ENCODE measurements at places on chromosomes 6 and 20.

DNA sequence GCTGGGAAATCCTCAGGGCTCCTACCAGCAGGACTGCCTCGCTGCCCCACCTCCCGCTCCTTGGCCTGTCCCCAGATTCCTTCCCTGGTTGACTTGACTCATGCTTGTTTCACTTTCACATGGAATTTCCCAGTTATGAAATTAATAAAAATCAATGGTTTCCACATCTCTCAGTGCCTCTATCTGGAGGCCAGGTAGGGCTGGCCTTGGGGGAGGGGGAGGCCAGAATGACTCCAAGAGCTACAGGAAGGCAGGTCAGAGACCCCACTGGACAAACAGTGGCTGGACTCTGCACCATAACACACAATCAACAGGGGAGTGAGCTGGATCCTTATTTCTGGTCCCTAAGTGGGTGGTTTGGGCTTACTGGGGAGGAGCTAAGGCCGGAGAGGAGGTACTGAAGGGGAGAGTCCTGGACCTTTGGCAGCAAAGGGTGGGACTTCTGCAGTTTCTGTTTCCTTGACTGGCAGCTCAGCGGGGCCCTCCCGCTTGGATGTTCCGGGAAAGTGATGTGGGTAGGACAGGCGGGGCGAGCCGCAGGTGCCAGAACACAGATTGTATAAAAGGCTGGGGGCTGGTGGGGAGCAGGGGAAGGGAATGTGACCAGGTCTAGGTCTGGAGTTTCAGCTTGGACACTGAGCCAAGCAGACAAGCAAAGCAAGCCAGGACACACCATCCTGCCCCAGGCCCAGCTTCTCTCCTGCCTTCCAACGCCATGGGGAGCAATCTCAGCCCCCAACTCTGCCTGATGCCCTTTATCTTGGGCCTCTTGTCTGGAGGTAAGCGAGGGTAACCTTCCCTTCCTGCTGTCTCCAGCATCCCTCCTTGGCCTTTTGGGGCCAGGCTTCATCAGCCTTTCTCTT lies at the start of gene CFB:
TSS of gene CFB (plus strand) at position 589 of the 863 bp plus-strand sequence. CDS start at position 716, 127 bp downstream.
- DNase-seq, result peak; percentile 92

DNA sequence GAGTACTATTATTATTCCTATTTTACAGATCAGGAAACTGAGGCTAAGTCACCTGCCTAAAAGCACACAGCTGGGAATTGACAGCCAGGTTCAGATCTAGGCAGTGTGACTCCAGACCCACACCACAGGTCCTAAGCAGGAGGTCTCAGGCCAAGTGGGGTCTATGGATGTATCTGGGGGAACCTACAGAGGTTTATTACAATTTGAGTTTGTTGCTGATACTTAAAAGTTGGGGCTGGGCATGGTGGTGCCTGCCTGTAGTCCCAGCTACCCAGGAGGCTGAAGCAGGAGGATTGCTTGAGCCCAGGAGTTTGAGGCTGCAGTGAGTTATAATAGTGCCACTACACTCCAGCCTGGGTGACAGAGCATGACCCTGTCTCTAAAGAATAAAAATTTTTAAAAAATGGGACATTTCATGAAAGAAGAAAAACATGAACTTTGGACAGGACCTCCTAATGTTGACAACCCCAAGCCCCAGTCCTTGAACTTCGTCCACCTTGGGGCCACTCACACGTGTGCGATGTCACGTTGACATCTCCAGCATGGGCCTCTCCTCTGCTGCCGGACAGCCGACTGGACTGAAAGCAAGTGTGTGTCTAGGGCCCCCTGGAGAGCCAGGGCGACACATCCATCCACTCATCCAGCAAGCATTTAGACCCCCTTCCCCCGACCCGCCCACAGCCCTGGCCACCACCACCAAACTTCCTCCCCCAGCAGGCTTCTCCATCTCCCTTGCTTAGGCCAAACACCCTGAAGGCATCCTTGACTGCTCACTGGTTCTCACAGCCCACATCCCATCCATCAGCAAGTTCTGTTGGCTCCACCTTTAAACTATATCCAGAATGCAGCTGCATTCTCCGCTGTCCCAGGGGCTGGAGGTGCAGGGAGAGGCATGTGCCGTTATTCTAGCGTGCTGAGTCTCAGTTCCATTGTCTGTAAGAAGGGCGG lies 40.0 kb downstream of the NOL4L start:
- peak; percentile 68 for DNase-seq

DNA sequence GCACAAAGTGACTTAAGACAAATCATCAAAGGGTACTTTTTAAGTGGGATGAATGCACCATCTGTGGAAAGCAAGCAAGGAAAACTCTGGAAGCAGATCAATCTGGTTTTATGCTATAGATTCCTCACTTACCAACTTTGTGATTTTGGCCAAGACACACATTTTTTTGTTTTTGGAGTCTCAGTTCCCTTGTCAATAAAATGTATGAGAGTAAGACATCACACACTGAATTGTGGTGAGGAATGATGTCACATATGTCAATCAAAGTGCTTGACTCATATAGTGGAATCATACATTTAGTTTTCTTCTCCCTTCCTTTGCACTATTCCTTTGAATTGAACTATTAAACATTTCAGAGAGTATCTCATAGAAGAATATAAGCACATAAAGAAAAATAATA lies 620.5 kb upstream of the CITED2 start:
- no peak for DNase-seq

GRCh38 chr6:135228486-135228885 lies 47.4 kb downstream of the MYB start:
- DNase-seq, result no peak
